NAMALWA (cell line): ENCODE measurements at places on chromosomes 2 and 18.

DNA sequence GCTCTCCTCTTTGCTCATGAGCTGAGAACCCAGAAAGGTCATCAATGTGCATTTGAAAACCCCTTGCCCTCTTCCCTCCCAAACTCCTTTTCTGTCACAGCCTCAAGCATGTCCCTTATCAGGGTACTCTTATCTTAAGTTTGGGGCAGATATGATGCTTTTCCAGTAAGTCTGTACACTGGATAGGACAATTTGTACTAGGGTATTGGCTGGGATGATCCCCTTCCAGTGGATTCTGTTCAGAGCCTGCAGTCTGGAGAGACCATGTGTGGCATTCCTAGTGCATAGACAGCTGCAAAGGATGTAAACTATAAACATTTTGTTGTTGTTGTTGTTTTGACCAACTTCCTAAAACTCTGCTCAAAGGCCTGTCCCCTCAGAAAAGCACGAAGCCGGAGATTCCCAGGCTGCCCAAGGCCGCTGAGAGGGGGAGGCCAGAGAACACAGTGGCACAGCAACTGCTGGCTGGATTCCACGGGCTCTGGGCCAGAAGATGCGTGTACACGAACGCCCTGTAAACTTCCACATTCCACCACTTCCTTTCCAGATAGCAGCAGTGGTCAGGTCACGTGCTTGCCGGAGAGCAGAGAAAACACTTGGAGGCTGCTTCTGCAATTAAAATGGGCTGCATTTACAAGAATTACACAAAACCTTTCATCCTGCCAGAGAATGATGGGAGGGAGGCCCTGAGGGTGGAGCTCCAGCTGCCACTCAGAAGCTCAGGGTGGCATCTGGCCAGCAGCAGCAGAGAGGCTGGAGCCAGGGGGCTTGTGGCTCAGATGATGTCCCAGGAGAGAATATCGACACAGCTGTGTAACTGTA is 42.1 kb downstream of the BMP10 start:
- peak; percentile 73 for DNase-seq

- DNase-seq = no peak
Measured at GRCh38 chr2:160174322-160174721, 25.8 kb downstream of the ITGB6 start.

- DNase-seq = peak; percentile 7
Measured at GRCh38 chr2:214810671-214811070, 1.2 kb upstream of the BARD1 start.

DNA sequence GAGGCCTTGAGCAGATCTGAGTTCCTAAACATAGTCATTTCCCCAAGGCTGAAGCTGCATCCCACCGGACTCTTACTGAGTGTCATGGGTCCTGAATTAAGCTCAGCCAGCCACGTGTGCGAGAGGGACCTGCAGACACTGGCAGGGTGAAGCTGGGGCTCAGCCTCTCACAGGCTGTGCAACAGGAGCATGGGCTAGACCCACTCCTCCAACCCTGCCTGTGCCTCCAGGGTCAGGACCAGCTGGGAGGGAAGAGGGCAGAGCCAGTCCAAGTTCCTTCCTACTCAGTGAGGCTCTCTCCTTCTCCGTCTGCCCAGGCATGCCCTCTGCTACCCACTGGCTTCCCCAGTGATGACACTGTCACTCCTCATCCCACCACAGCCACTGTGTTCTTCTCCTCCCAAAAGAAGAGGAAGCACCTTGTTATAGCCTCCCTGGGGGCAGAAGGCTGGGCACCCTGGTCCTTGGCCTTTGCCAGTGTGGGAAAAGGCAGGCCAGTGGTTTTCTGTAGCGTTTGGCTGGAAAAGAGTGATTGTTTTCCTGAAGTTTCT is 78.9 kb downstream of the KCNF1 start:
- DNase-seq = no peak

- no peak for DNase-seq
Measured at GRCh38 chr2:222293660-222294630, 4.9 kb downstream of the PAX3 start.
